ENCODE measurements at places on chromosomes 3 and 15.

DNA sequence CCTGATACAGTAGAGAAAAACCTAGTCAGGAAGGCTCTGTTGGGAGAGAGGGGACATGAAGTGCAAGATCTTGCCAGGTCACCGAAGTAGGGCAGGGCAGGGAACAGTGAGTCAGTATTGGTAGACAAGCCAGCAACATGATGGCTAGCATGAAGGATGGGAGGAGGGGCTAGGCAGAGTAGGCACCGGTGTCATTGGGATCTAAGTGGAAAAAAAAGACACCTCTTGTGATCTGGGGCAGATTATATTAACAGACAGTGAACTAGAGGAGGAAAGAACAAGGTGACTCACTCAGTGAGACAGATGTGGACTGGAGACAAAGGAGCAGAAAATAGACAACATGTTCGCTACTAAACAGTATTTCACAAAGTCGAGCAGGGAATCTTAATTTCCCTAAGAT lies 149.2 kb upstream of the SLC24A5 start:
- DNase-seq = no peak

GRCh38 chr15:63395730-63396151 lies 14.1 kb upstream of the CA12 start:
- no peak for DNase-seq

GRCh38 chr3:59978979-59979378 lies 929.2 kb upstream of the CFAP20DC start:
- DNase-seq = no peak

DNA sequence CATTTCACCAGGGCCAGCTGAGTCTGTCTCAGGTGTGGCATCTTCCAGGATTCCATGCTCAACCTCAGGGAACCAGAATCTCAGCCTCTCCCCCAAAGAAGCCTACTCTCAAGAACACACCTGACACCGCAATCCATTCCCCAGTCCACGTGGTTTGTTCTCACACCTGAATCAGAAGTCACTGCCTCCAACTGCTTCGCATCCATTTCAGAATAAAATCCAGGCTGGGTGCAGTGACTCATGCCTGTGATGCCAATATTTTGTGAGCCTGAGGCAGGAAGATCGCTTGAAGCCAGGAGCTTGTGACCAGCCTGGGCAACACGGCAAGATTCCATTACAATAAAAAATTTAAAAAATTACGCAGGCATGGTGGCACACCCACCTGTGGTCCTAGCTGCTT lies 212.2 kb downstream of the FOXP1 start:
- no peak for DNase-seq

GRCh38 chr3:42830437-42831320 lies 21.4 kb downstream of the ACKR2 start:
- DNase-seq = no peak

DNA sequence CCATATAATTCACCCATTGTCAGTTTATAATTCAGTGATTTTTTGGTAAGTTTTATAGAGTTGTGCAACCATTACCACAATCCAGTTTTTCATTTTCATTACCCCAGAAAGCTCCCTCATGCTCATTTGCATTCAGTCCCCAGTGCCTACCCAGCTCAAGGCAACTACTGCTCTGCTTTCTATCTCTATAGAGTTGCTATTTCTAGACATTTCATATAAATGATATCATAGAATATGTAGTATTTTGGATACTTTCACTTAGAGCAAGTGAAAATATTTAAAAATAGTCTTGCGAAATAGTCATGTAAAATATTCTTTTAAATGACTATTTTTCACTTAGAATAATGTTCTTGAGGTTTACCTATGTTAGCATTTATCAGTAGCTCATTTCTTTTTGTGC lies 42.1 kb downstream of the ZNF654 start:
- no peak for DNase-seq

GRCh38 chr15:40320931-40321371 lies 2.5 kb upstream of the INAFM2 start:
- DNase-seq = peak; percentile 53

- no peak for DNase-seq
Measured at GRCh38 chr3:107289354-107289753, 87.9 kb upstream of the CCDC54 start.

DNA sequence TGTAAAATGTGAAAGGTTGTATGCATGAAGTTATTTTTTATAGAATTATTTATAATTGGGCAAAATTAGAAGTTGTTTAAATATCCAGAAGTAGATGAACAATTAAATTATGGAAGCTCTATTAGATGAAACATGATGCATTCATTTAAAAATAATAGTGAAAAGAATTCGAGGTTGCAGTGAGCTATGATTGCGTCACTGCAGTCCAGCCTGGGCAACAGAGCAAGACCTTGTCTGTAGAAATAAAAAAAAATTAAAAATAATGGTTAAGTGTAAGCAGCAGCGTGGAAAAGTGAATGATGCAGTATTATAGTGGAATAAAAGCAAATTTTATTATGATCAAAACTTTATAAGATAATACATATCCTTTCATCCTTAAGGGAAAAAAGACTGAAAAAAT lies 14.3 kb downstream of the BUB1B start:
- no peak for DNase-seq

DNA sequence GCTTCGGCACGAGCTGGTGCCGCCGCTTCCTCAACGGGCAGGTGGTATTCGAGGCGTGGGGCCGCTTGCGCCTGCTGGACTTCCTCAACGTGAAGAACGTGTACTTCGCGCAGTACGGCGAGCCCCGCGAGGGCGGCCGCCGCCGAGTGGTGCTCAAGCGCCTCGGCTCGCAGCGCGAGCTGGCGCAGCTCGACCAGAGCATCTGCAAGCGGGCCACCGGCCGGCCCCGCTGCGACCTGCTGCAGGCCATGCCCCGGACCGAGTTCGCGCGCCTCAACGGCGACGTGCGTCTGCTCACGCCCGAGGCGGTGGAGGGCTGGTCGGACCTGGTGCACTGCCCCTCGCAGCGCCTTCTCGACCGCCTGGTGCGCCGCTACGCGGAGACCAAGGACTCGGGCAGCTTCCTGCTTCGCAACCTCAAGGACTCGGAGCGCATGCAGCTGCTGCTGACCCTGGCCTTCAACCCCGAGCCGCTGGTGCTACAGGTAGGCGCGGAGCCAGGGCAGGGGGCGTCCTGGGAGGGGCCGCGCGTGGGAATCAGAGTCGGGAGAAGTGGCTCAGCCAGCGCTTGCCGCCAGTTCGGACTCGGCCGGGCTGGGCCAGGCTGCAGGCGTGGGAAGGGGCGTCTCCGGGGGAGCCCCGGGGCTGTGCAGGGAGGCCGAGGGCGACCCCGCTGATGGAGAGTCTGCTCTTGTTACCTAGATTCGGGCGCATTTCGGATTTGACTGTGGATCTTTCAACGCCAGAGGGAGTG lies 1.1 kb downstream of the DIPK2A start:
- peak; percentile 58 for DNase-seq

GRCh38 chr15:64695561-64695992 lies 79.8 kb downstream of the RBPMS2 start:
- DNase-seq = no peak

GRCh38 chr3:10551139-10551538 lies 45.8 kb upstream of the ATP2B2 start:
- no peak for DNase-seq

DNA sequence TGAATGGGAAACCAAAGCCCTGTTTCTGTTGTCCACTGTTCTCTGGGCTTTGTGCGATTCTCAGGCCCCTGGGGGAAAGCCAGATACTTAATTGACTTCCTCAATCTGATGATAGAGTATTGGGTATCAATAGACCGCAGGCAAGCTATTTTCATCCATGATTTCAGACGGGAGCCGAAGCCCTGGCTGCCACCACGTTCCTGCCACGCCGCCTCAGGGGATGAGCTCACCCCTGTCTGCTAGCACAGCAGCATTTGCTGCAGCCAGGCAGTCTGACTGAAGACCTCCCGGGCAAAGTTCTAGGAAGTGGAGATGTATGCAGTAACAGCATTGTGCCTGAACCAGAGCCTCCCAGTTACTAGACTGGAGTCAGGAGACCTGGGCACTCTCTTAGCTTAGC lies 69.8 kb downstream of the ISG20 start:
- DNase-seq = peak; percentile 5

GRCh38 chr15:48925714-48926223 lies 38.0 kb downstream of the SHC4 start:
- DNase-seq = peak; percentile 93

GRCh38 chr3:117084277-117084676 lies 374.7 kb downstream of the TUSC7 start:
- DNase-seq = no peak

- DNase-seq = peak; percentile 72
Measured at GRCh38 chr15:72117486-72118016, 399 bp downstream of the MYO9A start.

Measured in HFFc6 (cell line).